SW 1271 (cell line): ENCODE measurements at places on chromosomes 4 and X.
A peak's percentile ranks its signal among the peaks of the same experiment; 100 is the strongest.

GRCh38 chr4:125952631-125953030 lies 637.9 kb downstream of the FAT4 start:
- DNase-seq = no peak

- no peak for DNase-seq
These were observed 26.3 kb downstream of the CNGA1 start for GRCh38 chr4:47990145-47990544.

GRCh38 chr4:148749403-148749802 lies 307.2 kb upstream of the NR3C2 start:
- no peak for DNase-seq

GRCh38 chrX:41561045-41561444 lies 113.9 kb downstream of the NYX start:
- DNase-seq = no peak

DNA sequence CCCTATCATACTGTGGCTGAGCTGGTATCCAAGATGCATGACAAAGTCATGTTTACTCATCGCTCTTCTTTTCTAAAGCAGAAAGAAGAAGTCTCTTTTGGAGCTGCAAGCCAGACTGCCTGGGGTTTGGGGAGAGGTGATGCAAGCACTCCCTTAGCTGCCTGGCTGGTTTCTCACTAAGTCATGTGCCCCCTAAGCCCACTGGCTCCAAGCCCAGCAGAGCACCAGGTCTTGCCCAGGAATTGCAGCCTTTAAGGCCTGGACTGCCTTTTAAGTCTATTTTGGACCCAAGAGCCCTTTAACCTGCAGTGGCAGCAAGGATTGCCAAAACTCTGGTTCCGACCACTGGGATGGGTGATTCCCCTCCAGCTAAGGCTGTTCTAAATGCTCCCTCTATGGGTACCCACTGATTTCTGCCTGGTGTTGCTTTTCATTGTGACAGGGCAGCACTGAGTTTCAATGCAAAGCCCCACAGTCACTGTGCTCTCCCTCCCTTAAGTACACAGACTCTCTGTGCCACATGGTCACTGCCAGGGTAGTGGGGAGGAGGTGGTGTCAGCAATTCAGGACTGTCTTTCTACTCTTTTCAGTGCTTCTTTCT lies 548.6 kb downstream of the TLL1 start:
- DNase-seq = no peak

DNA sequence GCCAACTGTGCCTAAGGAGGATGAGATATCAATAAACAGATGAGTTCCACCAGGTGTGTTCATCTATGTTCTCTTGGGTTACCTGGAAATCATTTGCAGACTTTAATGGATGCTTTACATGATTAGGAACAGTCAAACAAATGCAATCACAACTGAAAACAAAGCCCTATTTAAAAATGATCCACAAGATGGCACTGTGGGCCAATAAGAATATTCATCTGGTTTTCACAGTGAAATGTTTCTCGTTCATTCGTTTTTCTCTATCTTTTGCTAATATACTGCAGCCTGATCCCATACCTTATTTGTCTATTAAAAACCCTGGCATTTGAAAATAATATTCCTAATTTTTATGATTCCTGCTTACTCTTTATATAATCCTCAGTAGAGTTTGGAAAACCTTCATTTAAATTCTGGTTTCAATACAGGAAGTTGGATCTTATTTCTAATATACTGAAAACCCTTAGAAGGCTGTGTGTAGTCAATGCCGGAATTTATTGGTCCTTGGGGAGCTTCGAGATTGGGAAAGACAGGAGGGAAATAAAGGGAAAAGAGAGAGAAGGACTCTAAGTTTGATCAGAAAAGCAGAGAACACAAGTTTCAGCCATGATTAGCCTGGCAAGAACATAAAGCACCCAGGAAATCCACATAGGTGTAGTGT lies 63.8 kb upstream of the TAPT1 start:
- no peak for DNase-seq

DNA sequence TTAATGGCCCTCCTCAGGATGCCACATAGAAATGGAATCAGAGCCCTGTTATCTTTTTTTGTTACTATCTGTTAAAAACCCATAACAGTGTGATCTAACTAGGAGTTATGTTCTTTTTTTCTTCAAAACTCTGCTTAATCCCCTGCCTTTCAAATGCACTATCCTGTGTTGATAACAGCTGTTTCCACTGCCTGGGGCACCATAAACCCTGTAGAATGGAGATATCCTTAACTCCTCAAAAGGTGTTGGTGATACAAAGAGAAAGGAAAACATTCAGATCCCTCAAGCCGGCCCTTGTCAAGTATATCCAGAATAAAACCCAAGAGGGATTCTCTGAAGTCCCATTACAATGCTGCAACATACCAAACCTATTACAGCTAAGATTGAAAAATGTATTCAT lies 108.6 kb downstream of the ACTRT1 start:
- DNase-seq = no peak

- DNase-seq = no peak
These were observed 85.9 kb downstream of the UGT8 start for GRCh38 chr4:114684462-114684861.

DNA sequence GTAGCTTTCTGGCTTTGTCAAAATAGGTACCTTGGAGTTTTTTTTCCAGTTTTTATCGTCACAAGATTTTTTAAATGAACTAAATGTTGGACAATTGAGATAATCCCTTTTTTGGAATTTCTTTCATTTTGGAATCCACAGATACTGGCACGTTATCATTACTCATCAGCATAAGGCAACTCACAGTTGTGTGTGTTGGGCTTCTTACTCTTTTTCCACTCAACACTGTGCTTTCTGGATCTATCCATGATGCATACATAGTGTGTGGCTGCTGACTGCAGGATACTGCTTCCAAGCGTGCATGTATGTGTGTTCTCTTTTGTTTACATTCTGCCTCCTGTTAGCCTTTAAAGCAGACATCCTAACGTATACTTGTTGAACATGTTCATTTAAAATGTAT lies 113.5 kb upstream of the FAM9A start:
- no peak for DNase-seq

GRCh38 chr4:121668368-121669162 lies 28.2 kb downstream of the ANXA5 start:
- DNase-seq = no peak

DNA sequence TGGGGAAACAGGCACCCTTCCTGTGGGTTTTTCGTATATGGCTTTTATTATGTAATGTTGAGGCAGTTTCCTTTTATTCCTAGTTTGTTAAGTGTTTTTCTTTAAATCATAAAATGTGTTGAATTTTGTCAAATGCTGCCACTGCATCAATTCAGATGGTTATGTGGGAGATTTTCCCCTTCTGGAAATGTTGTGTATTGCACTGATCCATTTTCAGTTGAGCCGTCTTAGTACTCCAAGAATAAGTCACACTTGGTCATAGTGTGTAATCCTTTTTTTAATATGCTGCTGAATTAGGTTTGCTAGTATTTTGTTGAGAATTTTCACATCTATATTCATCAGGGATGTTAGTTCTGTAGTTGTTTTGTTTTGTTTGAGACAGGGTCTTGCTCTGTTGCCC lies 9.5 kb upstream of the CTBP1 start:
- no peak for DNase-seq

DNA sequence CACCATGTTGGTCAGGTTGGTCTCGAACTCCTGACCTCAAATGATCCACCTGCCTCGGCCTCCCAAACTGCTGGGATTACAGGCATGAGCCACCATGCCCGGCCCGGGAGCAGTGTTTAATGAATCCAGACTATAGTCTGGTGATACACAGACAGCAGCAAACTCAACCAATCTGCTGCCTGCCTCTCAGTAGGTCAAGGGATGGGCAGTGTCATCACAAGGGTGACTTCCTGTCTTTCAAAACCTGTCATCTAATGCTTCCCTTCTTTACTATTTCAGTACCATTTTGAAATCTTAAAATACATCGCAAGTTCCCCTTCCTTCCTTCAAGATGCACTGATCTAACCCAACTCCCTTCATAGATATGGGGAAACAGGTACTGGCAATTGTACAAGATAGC lies 8.4 kb downstream of the RPL39 start:
- DNase-seq = no peak

GRCh38 chr4:112327965-112328733 lies 31.0 kb downstream of the ALPK1 start:
- DNase-seq = peak; percentile 37

DNA sequence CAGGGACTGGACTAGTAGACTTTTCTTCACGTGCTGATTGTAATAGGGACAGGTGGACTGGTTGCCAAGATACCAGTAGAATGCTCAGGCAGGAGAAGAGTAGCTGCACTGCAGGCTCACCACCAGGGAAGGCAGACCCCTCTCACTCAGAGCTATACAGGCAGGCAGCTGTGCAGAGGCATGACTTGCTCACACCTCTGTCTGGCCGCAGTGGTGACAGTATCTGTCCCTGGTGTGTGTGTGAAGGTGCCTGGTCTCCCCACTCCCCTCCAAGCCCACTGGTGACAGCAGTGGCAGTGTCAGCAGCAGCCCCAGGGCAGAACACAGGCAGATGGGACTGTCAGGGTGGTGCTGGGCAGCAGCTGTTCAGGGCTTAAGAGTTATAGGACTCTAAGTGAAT lies 140.7 kb downstream of the RPS6KA6 start:
- no peak for DNase-seq

- no peak for DNase-seq
These were observed 41.3 kb downstream of the RTL9 start for GRCh38 chrX:110399966-110400365.

DNA sequence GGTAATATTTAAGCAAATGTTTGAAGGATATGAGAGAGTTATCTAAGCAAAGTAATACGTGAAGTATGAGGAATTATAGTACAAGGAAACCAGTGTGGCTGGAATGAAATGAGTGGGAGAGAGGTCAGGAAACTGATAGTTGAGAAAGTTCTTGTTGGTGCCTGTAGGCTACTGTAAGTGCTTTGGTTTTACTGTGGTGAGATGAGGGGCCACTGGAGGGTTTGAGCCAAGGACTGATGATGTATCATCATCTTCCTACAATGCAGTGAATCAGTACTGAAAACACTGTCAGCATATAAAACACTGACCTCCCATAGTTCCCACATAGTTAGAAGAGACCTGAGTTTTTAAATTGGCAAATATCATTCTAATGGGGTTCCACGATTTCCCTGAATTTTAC lies 367.5 kb upstream of the CTSO start:
- no peak for DNase-seq

- DNase-seq = no peak
These were observed 25.5 kb downstream of the MOB1B start for GRCh38 chr4:70927502-70928137.

DNA sequence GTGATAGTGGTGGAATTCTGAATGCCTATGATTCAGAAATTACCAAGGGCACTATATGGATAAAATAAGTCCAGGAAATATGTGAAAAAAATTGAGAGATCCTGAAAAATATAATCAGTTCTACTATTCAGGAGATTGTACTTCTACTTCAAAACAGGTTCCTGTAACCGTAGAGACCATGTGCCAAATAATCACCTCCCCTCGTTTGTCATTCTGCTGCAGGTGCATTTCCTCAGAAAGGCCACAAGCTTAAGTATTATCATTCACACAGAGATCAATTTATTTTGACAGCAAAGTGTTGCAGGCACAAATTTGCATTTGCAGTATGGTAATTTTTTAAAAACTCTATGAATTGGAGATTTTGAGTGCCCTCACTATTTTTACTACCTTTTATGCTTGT lies 1000.0 kb downstream of the CCSER1 start:
- no peak for DNase-seq

- no peak for DNase-seq
These were observed 38.5 kb downstream of the CYTL1 start for GRCh38 chr4:4980621-4981230.

GRCh38 chr4:1153567-1154090 lies 18.8 kb downstream of the SPON2 start:
- no peak for DNase-seq

DNA sequence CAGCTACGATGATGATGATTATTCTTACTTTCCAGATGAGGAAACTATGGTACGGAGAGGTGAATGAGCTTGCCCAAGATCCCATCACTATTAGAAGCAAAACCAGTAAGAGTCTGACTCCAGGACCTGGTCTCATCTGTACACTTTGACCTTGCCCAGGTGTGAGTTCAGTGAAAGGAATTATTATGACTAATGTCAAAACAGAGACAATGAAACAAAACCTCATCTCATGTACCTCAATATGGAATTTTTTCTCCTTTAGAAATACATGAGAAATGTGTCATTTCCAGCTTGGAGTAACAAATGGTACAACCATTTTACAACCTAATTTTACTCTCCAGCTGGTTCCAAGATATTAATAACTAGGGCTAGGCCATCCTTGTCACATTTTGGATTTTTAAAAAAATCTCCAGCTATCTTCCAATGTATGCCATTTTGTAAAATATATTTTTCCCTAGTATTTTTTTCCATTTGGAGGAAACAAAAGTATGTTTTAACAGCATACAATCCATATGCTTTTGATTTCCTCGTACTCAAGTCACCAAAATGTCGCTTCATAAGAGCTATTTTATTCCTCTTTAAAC lies 213.8 kb downstream of the PTTG2 start:
- DNase-seq = no peak

- no peak for DNase-seq
These were observed 293.5 kb upstream of the FAT1 start for GRCh38 chr4:187017147-187017546.

- no peak for DNase-seq
These were observed 21.5 kb downstream of the SLC9A7 start for GRCh38 chrX:46737462-46737861.

- no peak for DNase-seq
These were observed 66.9 kb upstream of the INPP4B start for GRCh38 chr4:142913034-142913433.

DNA sequence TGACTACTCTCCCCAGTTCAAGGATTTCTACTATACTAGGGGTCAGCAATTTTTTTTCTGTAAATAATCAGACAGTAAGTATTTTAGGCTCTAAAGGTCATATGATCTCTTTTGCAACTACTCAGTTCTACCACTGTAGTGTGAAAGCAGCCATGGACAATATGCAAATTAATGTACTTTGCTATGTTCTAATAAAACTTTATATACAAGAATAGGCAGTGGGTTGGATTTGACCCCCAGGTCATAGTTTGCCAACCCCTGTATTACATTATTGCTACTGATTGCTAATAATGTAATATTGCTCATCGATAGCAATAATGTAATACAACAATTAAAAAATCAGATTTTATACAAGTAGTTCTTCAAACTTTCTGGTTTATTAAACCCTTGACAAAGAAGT lies 59.2 kb upstream of the GPR34 start:
- DNase-seq = no peak
